ENCODE measurements at places on chromosomes 16 and 17. TPM values are rescaled to one million over a fixed set of nuclear protein-coding genes. Genes with fewer than 3 reads are reported as not detected.
A peak's percentile ranks its signal among the peaks of the same experiment; 100 is the strongest.

GRCh38 chr17:10052106-10052813, 146.1 kb downstream of the GAS7 start:
- peaks cover 50% of the 10 kb centered on the region for H3K4me1 ChIP-seq
- H3K27me3 ChIP-seq = no peaks in the 10 kb centered on the region
- DNase-seq = no peak
- peak overlapping the region; percentile 64 for H3K27ac ChIP-seq
- no peak overlapping the region for H3K4me3 ChIP-seq
- no peaks in the 10 kb centered on the region for H3K36me3 ChIP-seq

- H3K4me1 ChIP-seq = peaks cover 3% of the 10 kb centered on the region
- no peaks in the 10 kb centered on the region for H3K36me3 ChIP-seq
- no peak overlapping the region for H3K4me3 ChIP-seq
- DNase-seq = no peak
- H3K27me3 ChIP-seq = peaks cover 21% of the 10 kb centered on the region
- no peak overlapping the region for H3K27ac ChIP-seq
These were observed 35.4 kb downstream of the SYCE1L start for GRCh38 chr16:77234611-77235010.

DNA sequence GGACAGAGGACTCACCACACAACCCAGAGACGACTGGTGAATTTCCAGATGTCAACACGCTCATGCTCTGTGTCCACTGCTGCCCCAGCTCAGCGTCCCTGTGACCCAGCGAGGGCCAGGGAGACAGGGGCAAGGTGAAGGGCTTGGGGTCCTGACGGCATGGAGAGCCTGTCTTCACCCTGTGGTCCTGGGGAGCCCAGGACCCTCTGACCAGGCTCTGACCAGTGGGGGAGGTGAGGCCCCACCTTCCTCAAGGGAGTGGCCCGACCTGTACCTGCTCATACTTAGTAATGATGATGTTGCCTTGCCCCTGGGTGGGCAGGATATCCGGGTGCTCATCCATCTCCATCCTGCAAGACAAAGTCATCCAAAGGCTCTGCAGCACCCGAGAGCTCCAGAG, 39.8 kb downstream of the TNFRSF13B start:
- no peak overlapping the region for H3K4me3 ChIP-seq
- DNase-seq = peak; percentile 3
- peaks cover 8% of the 10 kb centered on the region for H3K27me3 ChIP-seq
- no peaks in the 10 kb centered on the region for H3K36me3 ChIP-seq
- H3K27ac ChIP-seq = no peak overlapping the region
- H3K4me1 ChIP-seq = no peaks in the 10 kb centered on the region

The SCNN1G gene
- total RNA-seq = not detected

The KRTAP17-1 gene
- total RNA-seq = not detected

DNA sequence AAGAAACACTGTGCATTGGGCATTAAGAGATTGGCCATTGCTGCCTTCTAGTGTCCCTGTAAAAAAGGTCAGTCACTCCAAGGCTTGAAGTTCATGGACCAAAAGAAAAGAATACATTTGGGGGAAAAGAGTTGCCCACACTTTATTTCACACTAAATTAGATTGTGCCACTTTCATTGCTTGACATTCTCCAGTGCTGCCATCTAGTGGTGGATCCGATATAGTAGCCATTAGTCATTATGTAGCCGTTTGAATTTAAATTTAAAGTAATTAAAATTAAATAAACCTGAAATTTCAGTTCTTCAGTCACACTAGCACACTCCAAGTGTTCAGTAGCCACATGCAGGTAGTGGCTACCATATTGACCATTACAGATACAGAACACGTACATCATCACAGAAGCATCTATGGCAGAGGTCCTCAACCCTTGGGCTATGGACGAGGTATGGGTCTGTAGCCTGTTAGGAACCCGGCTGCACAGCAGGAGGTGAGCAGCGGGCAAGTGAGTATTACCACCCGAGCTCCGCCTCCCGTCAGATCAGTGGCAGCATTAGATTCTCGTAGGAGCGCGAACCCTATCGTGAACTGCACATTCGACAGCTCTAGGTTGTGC, 21.9 kb upstream of the CDH5 start:
- H3K27ac ChIP-seq = no peak overlapping the region
- no peak for DNase-seq
- no peaks in the 10 kb centered on the region for H3K36me3 ChIP-seq
- H3K4me3 ChIP-seq = no peak overlapping the region
- peaks cover 25% of the 10 kb centered on the region for H3K27me3 ChIP-seq

The TMEM235 gene
- total RNA-seq = not detected

GRCh38 chr16:61182391-61182790, 853.8 kb downstream of the CDH8 start:
- H3K36me3 ChIP-seq = no peaks in the 10 kb centered on the region
- H3K4me3 ChIP-seq = no peak overlapping the region
- no peaks in the 10 kb centered on the region for H3K27me3 ChIP-seq
- H3K4me1 ChIP-seq = no peaks in the 10 kb centered on the region
- DNase-seq = no peak

- DNase-seq = no peak
- H3K4me1 ChIP-seq = peaks cover 22% of the 10 kb centered on the region
- H3K27me3 ChIP-seq = no peaks in the 10 kb centered on the region
- H3K4me3 ChIP-seq = no peak overlapping the region
These were observed 19.4 kb downstream of the PSME3IP1 start for GRCh38 chr16:57166451-57166850.

- H3K27me3 ChIP-seq = peaks cover 14% of the 10 kb centered on the region
- no peak for DNase-seq
- H3K4me3 ChIP-seq = no peak overlapping the region
- H3K36me3 ChIP-seq = no peaks in the 10 kb centered on the region
- H3K4me1 ChIP-seq = no peaks in the 10 kb centered on the region
These were observed 23.3 kb downstream of the SHISA6 start for GRCh38 chr17:11264183-11264871.

DNA sequence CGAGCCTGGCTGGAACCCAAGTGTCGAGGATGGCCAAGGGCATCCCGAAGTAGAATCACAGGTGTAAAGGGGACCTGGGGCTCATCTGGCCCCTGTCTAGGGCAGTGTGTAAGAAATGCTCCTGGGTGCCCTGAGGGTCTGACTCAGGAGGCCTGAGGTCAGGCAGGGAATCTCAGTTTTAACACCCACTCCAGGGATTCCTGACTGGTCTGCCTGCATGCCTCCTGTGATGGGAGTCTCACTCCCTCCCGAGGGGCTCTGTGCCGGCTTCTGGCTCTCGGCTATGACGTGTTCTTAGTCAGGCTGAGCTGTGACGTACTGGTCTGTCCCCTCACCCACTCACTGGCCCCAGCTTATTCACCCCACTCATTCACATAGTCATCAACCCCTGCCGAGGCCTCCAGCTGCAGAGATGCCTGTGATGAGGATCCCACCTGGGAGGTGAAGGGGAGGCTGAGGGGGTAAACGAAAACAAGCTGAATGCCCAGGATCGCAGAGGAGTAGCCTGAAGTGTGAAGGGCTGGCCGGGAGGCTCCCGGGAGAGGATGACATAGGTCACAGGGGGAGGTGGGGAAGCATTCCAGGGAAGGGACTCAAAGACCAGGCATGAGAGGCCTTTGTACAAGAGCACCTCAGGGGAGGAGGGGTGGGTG, 23.8 kb downstream of the FAM83G start:
- no peaks in the 10 kb centered on the region for H3K4me1 ChIP-seq
- H3K36me3 ChIP-seq = no peaks in the 10 kb centered on the region
- no peak overlapping the region for H3K27ac ChIP-seq
- H3K4me3 ChIP-seq = no peak overlapping the region
- no peaks in the 10 kb centered on the region for H3K27me3 ChIP-seq

GRCh38 chr17:50920041-50920410, 53.9 kb upstream of the TOB1 start:
- H3K4me3 ChIP-seq = no peak overlapping the region
- peaks cover 87% of the 10 kb centered on the region for H3K4me1 ChIP-seq
- no peaks in the 10 kb centered on the region for H3K27me3 ChIP-seq
- no peaks in the 10 kb centered on the region for H3K36me3 ChIP-seq

DNA sequence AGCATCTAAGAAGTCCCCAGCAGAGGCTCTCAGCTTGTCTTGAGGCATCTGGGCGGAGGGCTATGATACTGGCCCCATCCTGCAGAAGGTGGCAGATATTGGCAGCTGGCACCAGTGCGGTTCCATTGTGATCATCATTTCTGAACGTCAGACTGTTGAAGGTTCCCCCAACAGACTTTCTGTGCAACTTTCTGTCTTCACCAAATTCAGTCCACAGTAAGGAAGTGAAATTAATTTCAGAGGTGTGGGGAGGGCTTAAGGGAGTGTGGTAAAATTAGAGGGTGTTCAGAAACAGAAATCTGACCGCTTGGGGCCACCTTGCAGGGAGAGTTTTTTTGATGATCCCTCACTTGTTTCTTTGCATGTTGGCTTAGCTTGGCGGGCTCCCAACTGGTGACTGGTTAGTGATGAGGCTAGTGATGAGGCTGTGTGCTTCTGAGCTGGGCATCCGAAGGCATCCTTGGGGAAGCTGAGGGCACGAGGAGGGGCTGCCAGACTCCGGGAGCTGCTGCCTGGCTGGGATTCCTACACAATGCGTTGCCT, at the start of gene CIITA:
CIITA (plus strand) TSS at position 404 of the 543 bp plus-strand sequence; CDS start at position 533, 129 bp downstream.
- peaks cover 42% of the 10 kb centered on the region for H3K4me1 ChIP-seq
- peaks cover 52% of the 10 kb centered on the region for H3K27me3 ChIP-seq
- peak within 1 kb of the TSS; percentile 76 for H3K4me3 ChIP-seq
- H3K27ac ChIP-seq = peak within 1 kb of the TSS; percentile 80

The SLC5A11 gene
- 0.14 TPM for total RNA-seq

DNA sequence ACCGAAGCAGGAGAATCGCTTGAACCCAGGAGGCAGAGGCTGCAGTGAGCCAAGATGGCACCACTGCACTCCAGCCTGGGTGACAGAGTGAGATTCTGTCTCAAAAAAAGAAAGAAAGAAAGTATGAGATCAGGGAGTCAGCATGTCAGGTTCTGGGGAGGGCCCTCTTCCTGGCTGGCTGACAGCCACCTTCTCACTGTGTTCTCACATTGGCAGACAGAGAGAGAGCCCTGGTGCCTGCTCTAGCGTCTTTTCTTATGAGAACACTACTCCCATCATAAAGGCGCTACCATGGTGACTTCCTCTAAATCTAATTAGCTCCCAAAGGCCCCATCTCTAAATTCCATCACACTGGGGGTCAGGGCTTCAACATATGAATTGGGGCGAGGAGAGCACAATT, 27.6 kb upstream of the RBBP6 start:
- H3K27ac ChIP-seq = no peak overlapping the region
- H3K4me1 ChIP-seq = no peaks in the 10 kb centered on the region
- H3K36me3 ChIP-seq = no peaks in the 10 kb centered on the region
- H3K4me3 ChIP-seq = no peak overlapping the region
- no peak for DNase-seq

DNA sequence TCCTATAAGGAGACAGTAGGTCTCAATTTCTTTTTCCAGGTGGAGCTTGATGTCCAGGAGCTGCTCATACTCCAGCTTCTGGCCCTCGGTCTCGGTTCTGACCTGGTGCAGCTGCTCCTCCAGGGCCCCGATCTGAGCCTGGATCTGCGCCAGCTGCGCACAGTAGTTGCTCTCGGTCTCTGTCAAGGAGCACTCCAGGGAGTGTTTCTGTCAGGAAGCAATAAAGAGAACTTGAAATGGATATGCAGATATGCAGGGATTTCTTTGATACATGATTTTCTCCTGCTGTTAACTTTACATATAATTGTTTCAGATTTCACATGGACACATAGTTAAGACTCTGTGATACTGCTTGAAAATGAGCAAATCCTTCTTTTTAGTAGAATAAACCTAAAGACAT, 4.7 kb downstream of the KRT25 start:
- H3K4me1 ChIP-seq = no peaks in the 10 kb centered on the region
- no peak for DNase-seq
- H3K36me3 ChIP-seq = no peaks in the 10 kb centered on the region
- no peak overlapping the region for H3K4me3 ChIP-seq

DNA sequence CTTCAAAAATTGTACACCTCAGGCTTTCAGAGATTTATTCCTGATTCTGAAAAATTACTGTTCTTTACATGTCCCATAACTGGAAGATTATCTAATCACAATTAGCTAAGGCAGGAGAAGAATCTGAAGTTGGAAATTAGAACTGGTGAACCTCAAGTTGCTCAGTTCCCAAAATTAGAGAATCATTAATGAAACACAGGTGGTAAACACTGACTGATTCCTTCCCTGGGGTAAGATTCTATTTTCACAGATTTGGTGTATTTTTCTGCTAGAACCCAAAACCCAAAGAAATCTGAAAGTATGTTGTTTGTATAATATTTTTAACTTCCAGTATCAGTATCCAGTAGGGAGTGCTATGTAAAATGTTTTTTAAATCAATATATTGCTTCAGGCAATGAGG, 25.7 kb downstream of the PHKB start:
- peaks cover 20% of the 10 kb centered on the region for H3K36me3 ChIP-seq
- H3K4me3 ChIP-seq = no peak overlapping the region
- no peak for DNase-seq
- H3K4me1 ChIP-seq = peaks cover 31% of the 10 kb centered on the region
- no peaks in the 10 kb centered on the region for H3K27me3 ChIP-seq
- H3K27ac ChIP-seq = no peak overlapping the region

GRCh38 chr17:37039269-37039668, 90.5 kb downstream of the AATF start:
- H3K27me3 ChIP-seq = no peaks in the 10 kb centered on the region
- DNase-seq = no peak

DNA sequence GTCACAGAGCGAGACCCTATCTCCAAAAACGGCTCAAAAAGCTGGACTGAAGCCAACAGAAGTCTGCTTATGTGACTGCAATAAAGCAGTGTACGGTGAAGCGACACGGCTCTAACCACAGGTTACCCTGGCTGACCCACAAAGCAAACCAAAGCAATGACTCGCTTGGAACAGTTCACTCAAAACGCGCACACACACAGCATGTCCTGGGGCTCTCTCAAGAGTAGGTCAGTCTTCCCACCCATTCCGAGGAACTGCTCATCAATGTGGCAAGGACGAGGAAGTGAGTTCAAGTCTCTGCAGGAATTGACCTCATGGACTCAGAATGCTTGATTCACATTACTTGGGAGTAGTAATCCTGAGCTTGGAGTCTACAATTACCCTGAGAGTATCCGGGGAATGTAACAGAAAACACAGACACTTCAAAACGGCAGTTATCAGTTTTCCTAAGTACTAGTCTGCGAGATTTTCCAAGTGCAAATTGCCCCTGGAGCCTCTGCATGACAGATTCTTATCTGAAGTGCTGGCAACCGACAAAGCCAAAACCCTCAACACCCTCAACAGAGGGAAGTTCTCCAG, 25.4 kb downstream of the PELP1 start:
- H3K27me3 ChIP-seq = no peaks in the 10 kb centered on the region
- peaks cover 88% of the 10 kb centered on the region for H3K36me3 ChIP-seq
- no peak for DNase-seq
- no peak overlapping the region for H3K27ac ChIP-seq
- peaks cover 7% of the 10 kb centered on the region for H3K4me1 ChIP-seq
- no peak overlapping the region for H3K4me3 ChIP-seq

- peak overlapping the region; percentile 53 for H3K27ac ChIP-seq
- no peaks in the 10 kb centered on the region for H3K36me3 ChIP-seq
- no peak for DNase-seq
- no peak overlapping the region for H3K4me3 ChIP-seq
- H3K27me3 ChIP-seq = no peaks in the 10 kb centered on the region
- H3K4me1 ChIP-seq = peaks cover 19% of the 10 kb centered on the region
These were observed 101.8 kb downstream of the ABCA8 start for GRCh38 chr17:68853439-68853838.

The AIPL1 gene
- total RNA-seq = not detected

Measured in left ventricle myocardium inferior (tissue), 1 donor.